ENCODE measurements at places on chromosomes 13 and 19.

DNA sequence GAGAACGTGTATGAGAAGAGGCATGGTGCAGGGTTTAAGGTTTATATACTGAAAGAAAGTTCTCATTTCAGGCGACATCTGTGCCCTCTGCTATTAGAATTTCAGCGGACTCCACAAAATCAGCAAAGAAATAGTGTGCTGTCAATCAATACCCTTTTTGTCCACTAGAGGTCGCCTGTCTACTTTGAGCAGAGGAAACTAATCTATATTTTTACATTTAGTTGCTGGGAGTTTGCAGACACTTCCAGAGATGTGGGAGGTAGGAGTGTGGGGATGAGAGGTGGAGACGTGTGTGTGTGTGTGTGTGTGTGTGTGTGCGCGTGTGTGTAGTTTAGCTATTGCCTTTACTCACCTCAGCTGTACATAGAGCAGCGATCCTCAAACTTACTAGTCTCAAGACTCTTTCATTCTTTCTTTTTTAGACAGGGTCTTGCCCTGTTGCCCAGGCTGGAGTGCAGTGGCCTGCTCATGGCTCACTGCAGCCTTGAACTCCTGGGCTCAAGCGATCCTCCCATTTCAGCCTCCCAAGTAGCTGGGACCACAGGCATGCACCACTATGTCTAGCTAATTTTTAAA is 9.7 kb downstream of the INAFM1 start:
- DNase-seq: peak; percentile 67

GRCh38 chr13:112248406-112248760 is 127.8 kb upstream of the SPACA7 start:
- no peak for DNase-seq

GRCh38 chr19:782185-782877 is 14.9 kb upstream of the PTBP1 start:
- no peak for DNase-seq

- no peak for DNase-seq
Observed at GRCh38 chr19:12766051-12766521, 9.3 kb downstream of the HOOK2 start.

GRCh38 chr19:39297931-39298634 is 1.9 kb downstream of the IFNL1 start:
- peak; percentile 37 for DNase-seq

- DNase-seq: no peak
Observed at GRCh38 chr19:4531562-4532165, 3.4 kb downstream of the PLIN5 start.

DNA sequence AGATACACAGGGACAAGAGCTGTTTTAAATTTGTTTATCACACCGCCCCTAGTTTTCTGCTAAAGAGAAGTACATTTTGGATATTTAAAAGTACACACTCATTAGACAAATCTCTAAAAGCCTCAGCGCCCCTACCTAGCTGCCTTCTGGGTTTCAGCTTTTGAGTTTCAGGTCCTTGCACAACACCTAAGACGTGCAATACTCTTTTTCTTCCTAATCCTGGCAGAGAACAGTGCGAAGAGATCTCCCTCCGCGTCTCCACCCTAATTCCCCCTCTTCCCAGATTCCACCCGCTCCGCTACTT is 421 bp upstream of the KLF5 start:
- no peak for DNase-seq

DNA sequence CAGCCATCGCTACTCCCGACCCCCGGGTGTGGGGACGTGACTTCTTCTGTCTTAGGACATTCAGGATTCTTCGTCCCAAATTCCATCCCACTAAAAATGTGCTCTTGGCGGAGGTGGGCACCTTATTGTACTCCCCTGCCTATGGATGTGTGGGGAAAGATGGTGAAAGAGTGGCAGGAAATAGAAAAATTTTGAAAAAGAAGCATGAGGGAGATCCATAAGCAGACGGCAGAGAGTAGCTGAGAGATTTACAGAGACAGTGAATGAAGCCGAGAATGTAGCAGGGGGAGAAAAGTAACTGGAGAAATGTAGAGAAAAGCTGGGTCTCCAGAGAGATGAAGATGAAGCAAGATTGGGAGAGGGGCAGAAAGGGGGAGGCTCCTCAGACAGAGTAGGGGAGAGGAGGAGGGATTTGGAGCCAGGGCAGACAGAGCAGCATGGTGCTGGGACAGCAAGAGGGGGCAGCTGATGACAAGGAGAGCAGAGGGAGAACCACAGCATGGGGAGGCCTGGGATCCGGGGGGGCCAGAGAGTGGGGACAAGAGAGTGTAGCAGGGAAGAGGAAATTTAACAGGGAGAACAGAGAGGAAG is 843 bp downstream of the ZNF610 start:
- DNase-seq: no peak

DNA sequence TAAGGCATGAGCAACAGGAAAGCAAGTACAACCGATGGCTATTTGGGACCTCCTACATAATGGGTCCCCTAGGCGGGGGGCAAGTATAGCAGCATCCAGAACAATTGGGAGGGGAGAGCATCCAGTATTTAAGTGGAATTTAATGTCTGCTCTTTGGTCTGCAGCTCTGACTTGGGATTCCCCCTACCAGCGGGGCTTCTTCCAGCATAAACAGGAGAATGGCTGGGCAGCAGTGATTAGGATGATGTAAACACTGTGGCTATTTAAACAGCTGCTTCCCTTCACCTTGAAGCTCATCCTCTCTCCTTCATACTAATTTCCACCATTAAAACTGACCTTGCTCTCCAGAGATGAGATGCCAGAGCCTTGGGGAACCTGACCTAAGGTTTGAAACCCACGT is 73.9 kb upstream of the OXGR1 start:
- no peak for DNase-seq

DNA sequence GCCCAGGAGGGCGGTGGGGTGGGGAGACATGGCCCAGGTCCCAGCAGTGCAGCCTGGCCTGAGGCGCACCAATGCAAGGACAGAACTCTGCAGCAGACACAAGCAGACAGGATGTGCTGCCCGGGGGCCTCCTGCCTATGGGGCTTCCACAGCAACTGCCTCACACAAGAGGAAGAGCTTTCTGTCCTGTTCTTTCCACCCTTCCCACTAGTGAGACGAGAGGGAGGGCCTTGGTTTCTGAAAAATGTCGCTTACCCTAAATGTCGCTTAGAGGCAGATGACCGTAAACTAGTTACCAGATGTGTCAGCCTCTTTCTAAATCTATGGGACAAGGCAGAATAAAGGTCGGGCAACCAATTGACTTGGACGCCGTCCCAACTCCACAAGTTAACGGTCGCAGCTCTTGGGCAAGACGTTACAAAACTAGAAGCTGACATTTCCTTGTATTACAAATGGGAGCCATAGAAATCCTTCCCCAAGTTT is at the start of gene LAIR1:
TSS of gene LAIR1 (minus strand) at position 157 of the 483 bp plus-strand sequence. CDS start at position 30, 127 bp downstream.
- peak; percentile 83 for DNase-seq

- no peak for DNase-seq
Observed at GRCh38 chr19:15455996-15456395, 6.2 kb upstream of the WIZ start.

DNA sequence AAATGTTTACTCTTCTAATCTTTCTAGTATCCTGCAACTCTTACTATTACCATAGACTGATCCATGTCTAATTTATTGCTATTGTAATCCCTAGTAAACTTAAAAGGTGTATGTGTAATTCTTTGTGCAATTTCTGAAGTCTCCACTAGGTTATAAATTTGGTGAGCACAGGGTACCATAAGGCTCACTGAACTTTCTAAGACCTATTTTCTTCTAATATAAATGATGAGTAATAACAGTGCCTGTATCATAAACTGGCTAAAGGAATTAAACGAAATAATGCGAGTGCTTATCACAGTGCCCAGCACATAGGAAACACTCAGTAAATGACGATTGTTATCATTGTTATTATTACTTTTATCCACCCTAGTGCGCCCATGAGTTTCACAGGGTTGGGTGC is 119.1 kb downstream of the KLF12 start:
- peak; percentile 36 for DNase-seq

- DNase-seq: peak; percentile 81
Observed at GRCh38 chr13:76813891-76814290, 72.3 kb downstream of the KCTD12 start.

DNA sequence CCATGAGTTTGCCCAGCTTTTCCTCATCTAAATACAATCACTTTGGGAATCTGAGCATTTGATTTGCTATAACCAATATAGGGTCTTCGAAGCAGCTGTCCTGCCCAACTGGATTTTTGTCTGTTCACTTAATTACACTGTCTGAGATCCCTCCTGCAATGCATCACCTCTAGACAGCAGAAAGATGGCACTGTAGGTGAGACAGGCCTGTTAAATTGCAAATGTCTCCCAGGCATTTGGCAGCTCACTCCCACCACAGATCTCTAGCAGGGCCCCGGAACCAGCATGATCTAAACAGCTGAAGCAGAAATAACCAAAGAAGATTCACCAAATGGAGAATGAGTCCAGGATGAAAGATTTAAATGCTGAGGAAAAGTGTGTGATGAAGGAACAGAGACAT is 41.9 kb upstream of the SERPINE3 start:
- peak; percentile 16 for DNase-seq

- DNase-seq: no peak
Observed at GRCh38 chr13:98510156-98510509, 66.8 kb downstream of the STK24 start.

GRCh38 chr19:12727745-12728433 is 4.2 kb upstream of the TNPO2 start:
- no peak for DNase-seq

GRCh38 chr13:99361197-99361596 is 54.0 kb upstream of the GPR183 start:
- DNase-seq: peak; percentile 33

- DNase-seq: no peak
Observed at GRCh38 chr13:51034906-51035305, 76.2 kb downstream of the C13orf42 start.

DNA sequence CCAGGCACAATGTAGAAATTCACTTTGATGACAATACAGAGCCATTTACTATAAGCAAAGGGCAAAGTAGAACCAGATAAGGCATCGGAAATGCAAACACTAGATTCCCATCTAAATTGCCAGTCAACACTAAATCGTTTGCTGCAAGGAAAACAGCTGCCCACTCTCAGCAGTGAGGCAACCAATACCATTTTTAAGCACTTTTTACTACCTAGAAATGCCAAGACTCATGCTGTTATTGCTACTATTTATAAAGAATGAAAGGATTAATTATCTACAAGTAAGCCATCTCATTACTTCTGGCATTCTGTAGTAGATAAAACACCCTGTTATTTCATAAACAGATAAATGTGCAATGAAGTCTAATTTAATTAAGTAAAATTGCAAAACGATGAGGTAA is 422.0 kb downstream of the FGF14 start:
- no peak for DNase-seq

GRCh38 chr13:94228763-94229162 is 250.7 kb downstream of the DCT start:
- DNase-seq: no peak

- no peak for DNase-seq
Observed at GRCh38 chr19:47190167-47190727, 40.8 kb downstream of the BBC3 start.

DNA sequence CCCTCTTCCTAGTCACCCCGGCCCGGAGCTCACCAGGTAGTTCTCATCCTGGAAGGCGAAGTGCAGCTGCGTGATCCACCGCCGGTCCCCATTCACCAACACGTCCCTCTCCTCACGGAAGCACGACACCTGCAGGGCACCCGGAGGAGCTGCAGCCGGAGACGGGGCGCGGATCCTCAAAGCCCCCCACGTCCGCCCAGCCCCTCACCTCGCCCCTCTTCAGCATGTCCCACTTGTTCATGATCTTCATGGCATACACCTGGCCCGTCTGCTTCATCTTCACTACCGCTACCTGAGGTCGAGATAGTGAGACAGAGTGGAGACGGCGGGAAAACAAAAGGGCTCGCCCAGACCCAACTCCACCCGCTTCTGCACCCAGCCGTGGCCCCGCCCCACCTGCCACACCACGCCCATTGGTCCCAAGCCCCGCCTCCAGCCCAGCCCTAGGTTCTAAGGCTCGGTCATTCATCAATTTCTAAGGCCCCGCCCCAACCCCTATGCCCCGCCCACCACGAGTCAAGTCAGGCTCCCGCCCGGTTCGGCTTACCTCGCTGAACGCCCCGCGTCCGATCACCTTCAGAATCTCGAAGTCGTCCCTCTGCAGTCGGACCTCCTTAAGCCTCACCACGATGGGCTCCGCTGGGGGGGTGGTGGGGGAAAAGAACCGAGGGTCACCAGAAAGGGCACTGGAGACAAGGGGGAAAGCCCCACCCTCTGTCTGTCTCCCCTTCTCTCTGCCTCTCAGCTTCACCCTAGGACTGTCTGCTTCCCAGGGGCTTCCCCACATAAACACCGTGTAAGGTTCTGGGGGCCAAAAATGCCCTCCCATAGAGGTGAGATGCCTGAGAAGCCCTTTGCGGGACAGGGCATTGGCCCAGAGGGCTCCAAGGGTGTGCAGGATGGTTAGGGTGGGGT is 2.8 kb downstream of the DMPK start:
- peak; percentile 62 for DNase-seq

- no peak for DNase-seq
Observed at GRCh38 chr19:3945838-3946237, 13.0 kb downstream of the NMRK2 start.

DNA sequence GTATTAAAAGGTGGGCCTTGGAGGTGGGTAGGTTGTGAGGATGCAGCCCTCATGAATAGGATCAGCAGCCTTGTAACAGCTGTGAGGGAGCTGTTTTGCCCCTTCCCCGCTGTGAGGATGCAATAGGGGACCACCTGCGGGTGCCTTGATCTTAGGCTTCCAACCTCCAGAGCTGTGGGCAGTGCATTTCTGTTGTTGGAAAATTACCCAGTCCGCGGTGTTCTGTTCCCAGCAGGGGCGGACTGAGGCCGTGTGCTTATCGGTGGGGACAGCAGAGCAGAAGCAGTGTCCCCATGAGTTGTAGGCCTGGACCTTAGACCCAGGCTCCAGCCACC is 54.8 kb upstream of the TEX29 start:
- DNase-seq: no peak

- peak; percentile 71 for DNase-seq
Observed at GRCh38 chr13:32669030-32669646, 82.9 kb downstream of the PDS5B start.

DNA sequence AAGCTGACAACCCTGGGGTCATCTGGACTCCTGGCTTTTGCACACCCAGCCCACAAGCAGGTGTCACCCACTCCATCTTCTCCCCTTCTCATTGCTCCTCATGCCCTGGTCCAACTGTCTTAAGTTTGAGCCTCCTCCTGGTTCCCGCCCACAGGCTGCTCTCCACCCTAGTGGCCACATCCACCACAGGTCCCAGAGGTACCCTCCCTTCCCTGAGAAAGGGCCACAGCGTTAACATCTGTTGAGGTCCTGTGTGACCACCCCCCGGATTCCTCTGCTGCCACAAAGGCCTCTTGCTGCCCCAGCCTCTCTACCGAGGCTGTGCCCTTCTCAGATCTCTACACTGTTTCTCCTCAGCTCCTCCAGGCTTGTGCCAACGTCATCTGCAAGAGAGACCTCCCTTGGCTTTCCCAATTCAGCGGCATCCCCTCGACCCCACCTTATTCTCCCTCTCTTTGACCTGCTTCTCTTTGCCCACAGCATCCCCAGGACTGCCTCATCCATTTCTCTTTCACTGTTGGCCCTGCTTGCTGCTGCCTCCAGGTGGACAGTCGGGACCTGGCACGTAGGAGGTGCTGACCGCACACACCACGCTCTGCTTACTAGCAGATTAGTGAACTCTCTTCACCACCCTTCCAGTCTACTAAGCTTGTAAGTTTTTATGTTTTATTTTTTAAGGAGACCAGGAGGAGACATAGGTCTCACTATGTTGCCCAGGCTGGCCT is 33.3 kb downstream of the SUGP2 start:
- no peak for DNase-seq
